HFF-Myc (cell line): ENCODE measurements at places on chromosomes 12 and 14.

DNA sequence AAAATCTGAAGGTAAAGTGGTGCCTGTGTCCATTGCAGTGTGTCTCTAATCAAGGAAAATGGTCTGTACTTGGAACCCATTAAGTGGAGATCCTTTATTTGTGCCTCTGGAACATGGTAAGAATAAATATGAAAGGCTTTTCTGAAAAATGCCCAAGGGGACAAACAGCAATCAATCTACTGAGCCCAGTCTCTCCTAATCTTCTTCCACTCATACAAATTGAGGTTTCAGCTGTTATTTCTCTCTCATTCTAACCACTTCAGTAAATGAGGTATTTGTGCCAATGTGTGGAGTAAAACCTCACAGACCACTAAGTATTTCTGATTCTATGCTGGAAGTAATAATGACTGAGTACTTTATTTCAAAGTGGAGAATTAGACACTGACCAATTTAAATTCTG is 82.3 kb upstream of the ST8SIA1 start:
- no peak for DNase-seq

GRCh38 chr12:65891219-65891618 is 66.9 kb downstream of the HMGA2 start:
- no peak for DNase-seq

- no peak for DNase-seq
Observed at GRCh38 chr12:62712681-62713573, 222.0 kb downstream of the PPM1H start.

DNA sequence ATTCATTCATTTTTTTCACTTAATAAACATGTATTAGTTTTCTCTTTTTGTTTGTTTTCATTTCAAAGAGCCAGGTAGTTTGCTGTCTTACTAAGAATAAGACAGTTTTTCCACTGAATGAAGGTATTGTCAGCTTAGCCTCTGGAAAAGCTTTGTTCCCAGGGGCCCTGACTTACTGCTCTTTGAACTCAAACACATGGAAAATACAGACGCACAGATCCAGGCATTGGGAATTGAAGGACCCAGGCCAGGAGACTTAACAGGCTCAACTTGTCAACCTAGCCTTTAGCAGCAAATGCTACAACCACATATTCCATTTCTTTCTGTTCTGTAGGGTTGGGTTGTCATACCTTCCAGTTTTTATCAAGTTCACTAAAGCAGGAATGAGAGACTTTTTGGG is 38.5 kb upstream of the SLCO1C1 start:
- DNase-seq, result no peak

- no peak for DNase-seq
Observed at GRCh38 chr12:10372559-10372958, 17.3 kb downstream of the KLRK1 start.

DNA sequence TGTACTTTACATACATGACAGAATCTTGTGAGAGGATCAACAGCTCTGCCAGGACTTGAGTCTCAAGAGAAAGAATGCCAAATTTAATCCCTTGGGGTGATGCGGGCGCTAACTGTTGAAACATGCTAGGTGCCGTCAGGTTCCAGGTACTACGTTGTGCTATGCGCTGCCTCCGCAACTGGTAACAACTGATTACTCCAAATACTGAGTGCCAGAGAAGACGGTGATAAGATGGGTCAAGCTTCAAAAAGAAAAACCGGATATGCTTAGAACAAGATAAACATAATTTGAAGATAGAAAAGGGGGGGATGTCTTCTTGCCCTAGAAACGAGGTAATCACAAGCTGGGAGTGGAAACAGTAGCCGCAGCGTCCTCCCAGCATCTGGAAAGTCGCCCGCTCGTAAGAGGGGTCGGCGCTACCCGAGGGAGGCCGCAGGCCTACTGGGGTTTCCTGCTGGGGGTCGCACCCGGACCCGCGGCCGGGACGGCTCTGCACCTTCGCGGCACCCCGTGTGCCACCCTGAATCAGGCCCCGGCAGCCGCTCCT is 678 bp downstream of the ZBTB25 start:
- no peak for DNase-seq

DNA sequence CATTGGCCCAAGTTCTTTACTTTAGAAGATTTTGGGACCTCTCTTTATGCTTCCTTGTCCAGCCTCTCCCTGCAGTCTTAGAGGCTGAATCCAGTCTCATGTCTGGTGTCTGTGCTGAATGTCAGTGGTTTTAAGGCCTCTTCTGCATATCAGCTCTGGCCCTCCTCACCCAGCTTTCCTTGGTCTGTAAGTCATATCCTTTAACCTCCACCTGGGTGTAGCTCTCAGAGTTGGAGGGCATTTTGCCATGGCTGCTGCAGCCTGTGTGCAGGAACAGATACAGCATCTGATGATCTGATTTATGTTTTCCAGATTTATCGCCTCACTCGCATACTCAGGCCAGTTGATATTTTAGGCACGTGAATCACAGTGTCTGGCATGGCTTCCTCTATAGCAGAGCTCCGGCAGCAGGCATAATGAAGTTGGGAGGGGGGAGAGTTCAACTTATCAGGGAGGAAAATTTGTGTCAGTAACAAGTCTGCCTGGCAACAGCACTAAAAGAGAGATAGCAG is 335.0 kb downstream of the PCNX1 start:
- peak; percentile 74 for DNase-seq

DNA sequence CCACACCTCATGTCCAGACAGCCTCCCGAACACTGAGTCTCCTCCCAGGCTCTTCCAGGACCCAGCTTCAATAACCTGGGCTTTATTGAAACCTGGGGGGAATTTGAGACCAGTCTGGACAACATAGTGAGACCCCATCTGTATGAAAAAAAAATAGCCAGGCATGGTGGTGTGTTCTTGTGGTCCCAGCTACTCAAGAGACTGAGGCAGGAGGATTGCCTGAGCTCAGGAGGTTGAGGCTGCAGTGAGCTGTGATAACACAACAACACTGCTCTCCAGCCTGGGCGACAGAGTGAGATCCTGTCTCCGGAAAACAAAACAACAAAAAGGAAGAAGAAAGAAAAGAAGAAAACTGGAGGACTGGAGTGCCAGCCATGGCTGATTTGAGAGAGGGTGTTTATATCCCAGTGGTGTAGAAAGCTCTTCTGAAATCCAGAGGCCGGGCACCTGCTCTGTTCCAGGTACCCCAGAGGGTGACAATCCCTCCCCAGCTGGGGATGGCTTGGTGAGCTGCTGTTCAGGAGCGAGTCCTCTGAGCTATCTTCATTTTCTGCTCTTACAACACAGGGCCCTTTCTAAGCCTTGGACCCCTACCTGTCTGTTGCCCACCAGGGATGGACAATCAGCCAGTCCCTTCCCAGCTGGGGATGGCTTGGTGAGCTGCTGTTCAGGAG is 6.0 kb upstream of the PGF start:
- DNase-seq, result no peak

GRCh38 chr12:10716277-10716676 is 6.8 kb downstream of the YBX3 start:
- no peak for DNase-seq
